Muscle of leg (tissue), 16 donors: ENCODE measurements at places on chromosomes 13 and 19. TPM values are rescaled to one million over a fixed set of nuclear protein-coding genes. Genes with fewer than 3 reads are reported as not detected.

- peak; percentile 58 for DNase-seq
Measured at GRCh38 chr13:113152984-113153809, 5.3 kb upstream of the PROZ start.

- peak; percentile 99 for DNase-seq
Measured at GRCh38 chr19:16283210-16284061, 41.2 kb upstream of the KLF2 start.

GRCh38 chr19:42024622-42025111 is 30.6 kb upstream of the ATP1A3 start:
- peak; percentile 71 for DNase-seq

- DNase-seq: peak; percentile 88
Measured at GRCh38 chr13:112968910-112969691, at the start of gene MCF2L. Gene MCF2L (plus strand): TSS chr13:112969214. CDS start chr13:112969380, 166 bp downstream.

DNA sequence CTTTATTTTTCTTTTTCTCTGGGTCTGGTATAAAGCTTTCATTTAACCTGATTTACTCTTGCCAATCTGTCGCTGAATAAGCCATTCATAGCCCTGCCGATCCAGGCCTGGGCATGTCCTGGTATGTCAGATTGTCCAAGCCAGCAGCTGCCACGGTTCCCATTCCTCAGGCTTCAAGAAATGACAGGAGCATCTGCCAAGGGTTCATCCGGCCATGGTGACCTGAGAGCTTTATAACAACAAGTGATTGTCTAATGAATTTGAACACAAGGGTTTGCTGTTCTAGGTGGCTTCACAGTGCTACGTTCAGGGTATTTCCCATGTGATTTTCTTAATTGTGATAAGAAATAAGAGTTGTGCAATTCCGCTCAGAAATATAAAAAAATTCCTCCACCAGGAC is 20.0 kb downstream of the PNMA8A start:
- peak; percentile 91 for DNase-seq

DNA sequence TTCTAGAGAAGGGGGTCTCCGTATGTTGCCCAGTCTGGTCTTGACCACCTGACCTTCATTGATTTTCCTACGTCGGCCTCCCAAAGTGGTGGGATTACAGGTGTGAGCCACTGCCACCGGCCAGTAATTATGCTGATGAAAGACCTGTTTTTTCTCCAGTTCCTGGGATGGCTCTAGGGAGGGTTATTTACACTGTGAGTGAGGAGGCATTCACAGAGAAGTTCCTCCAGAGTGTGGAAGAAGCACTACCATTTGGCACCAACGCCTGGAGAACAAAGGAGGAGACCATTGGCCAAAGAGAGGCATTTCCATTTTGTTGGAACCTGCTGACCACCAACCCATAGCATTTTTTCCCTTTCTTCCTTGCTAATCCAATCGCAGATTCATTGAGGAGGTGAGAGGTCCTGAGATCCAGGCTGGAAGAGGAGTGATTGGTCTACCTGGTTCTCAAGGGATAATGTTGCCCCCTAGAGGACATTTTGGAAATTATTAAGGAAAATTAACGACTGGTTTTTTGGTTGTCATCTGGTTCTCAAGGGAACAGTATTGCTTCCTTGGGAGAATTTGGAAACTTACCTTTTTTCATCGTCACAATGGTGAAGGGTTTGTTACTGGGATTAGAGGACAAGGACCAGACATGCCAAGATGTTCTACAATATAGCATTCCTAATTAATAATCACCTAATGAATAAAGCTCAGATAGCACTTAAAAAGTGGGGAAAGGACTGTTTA is 5.5 kb upstream of the SAE1 start:
- DNase-seq: peak; percentile 85

DNA sequence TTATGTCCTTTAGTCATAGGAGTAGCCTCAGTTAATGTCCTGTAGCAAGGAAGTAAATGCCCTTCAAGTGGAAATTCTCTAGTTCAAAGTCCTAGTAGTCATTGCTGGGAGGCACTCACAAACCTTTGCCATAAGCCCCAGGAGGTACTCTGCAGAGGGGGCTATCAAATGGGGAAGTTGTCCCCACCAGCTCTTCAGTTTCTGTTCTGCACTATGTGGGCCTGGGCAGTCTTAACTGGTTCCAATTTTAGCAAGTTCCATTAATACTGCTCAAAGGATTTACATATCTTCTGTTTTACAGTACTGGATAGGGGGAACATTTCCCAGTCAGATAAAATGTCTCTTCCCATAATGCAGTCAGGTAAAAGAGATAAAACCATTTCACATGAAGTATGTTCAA is 101.3 kb downstream of the B3GLCT start:
- no peak for DNase-seq

DNA sequence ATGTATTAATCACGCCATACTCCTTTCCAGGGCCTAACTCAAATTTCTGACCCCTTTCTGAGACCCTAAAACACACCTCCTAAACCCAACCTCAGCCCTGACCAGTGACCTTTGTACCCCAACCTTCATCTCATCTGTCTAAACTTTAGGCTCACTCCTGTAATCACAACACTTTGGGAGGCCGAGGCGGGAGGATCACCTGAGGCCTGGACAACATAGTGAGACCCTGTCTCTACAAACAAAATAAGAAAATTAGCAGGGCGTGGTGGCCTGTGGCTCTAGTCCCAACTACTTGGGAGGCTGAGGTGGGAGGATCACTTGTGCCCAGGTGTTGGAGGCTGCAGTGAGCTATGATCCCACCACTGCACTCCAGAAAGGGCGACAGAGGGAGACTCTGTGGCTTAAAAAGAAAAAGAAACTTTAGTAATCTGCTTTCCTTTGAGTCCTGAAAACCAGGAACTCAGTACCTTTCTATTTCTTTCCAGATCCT is 4.7 kb downstream of the RTN2 start:
- DNase-seq: peak; percentile 5

- DNase-seq: no peak
Measured at GRCh38 chr13:35769812-35770211, 293.3 kb upstream of the MAB21L1 start.

- no peak for DNase-seq
Measured at GRCh38 chr13:43326100-43326499, 302.7 kb downstream of the DNAJC15 start.

LGALS4 gene
- polyA plus RNA-seq: 0.85 TPM

KLK15 gene
- polyA plus RNA-seq: not detected
